ENCODE measurements at places on chromosomes 4 and X.

- peak; percentile 60 for DNase-seq
Measured at GRCh38 chr4:77156912-77157858, at the start of gene CCNG2. TSS of gene CCNG2 (plus strand) at chr4:77157207. CDS start at chr4:77158533, 1,326 bp downstream.

DNA sequence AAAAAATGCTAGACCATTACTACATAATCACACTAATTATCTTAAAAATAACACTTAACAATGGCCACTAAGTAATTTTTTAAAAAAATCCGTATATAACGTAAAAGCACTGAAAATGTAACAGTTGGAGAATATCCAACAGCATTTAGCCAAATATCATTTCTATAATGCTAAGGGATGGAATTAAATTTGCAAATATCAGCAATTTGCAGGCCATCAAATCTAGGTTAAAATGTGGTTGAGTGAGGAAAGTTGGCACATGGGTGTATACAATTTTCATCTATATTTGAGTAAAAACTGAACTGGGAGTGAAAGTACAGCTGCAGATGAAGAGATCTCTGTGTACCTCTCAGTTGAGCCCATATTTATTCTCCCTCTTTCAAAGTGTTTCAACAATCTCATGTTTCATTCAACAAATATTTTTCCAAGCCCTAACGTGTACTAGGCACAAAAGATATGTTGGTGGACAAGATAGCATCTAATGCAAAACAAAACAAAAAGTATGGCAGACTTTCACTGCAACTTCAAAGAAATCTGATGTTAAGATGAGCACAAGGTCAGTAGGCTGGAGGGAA lies 63.0 kb downstream of the MBNL3 start:
- no peak for DNase-seq

GRCh38 chrX:30870572-30870971 lies 18.5 kb downstream of the TAB3 start:
- DNase-seq = no peak

- DNase-seq = no peak
Measured at GRCh38 chr4:732911-733630, 27.4 kb downstream of the PCGF3 start.

- no peak for DNase-seq
Measured at GRCh38 chr4:101756181-101756580, 34.3 kb upstream of the BANK1 start.

DNA sequence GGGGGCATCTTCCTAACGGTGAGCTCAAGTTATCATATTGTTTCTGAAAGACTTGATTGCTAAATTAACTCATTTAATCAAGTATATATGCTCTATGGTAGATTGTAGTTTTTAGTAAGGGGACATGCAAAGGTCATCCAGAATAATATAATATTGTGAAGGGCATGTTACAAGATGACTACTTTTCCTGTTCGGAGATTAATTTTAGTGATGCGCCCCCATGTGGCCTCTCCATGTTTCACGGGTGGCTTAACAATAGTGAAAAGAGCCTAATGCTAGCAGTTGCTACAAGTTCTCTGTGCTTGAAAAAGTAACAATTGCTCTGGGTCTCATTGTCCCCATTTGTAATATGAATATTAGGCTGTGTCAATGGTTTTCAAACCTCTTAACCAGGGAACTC lies 12.2 kb downstream of the SMPX start:
- peak; percentile 28 for DNase-seq

DNA sequence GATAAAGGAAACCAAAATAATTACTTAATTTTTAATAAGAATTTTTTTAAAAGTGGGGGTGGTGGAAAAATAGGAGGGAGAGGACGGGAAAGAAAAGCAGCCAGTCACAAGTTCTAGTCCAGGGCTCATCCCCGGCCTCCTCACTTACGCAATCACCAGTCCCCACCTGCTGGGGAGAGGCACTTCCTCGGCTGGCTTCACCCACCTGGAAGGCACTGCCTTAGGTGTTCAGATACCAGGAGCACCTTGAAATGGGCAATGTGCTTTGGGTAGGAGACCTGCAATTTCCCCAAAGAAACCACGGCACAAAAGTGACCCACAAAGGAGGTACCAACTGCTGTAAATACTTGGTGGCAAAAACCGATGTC lies 23.8 kb downstream of the AFAP1 start:
- no peak for DNase-seq

GRCh38 chr4:88191404-88191803 lies 33.0 kb upstream of the ABCG2 start:
- DNase-seq = no peak

DNA sequence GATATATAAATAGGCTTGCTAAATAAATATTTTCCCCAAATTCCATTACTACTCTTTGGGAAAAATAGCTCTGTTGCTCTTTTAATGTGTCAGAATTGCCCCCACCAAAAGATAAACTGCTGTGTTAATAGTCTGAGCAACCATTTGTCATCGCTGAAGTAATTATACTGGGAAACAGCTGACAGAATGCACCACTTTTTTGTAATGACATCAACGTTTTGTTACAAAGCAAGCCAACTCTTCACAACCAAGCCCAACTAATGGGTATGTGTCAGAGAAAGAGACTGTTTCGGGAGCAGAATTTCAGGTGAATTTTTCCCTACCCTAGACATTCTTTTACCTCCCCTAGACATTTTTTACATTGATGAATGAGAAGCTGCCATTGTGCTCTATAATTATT lies 405.0 kb upstream of the MAGEB18 start:
- no peak for DNase-seq

- no peak for DNase-seq
Measured at GRCh38 chr4:185529413-185529812, 5.9 kb downstream of the PDLIM3 start.

DNA sequence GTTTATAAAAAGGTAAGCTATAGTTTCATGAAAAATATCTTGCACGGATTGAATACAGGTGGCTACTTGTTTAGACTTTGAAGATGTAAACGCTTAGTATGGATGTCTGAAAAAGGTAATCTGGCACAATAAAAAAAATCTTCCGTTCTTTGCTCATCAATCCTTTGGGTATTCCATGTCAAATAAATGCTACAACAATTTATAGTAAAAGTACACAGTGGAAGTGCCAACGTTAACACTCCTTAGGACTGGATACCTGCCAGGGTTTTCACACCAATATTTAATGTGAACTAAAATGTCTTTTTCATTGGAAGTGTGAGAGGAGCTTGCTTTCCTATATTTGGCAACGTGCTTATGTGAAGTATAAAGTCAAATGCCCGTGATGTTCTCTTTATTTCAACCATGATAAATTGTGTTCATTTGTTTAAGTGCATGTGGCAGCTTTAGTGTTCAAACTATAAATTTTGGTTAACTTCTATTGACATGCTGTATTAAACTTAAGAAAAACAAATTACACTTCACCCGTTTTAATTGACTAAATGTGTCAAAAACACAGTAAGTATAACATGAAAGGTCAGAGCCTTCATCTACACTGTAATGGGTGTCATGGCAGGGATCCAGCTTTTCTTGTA lies 121.7 kb upstream of the HAND2 start:
- DNase-seq = no peak

GRCh38 chr4:3747581-3747904 lies 18.6 kb upstream of the ADRA2C start:
- peak; percentile 51 for DNase-seq

- no peak for DNase-seq
Measured at GRCh38 chrX:41391606-41392005, 55.5 kb upstream of the NYX start.

GRCh38 chr4:23943478-23943877 lies 53.6 kb upstream of the PPARGC1A start:
- no peak for DNase-seq

- no peak for DNase-seq
Measured at GRCh38 chrX:148823986-148824385, 323.6 kb downstream of the AFF2 start.

DNA sequence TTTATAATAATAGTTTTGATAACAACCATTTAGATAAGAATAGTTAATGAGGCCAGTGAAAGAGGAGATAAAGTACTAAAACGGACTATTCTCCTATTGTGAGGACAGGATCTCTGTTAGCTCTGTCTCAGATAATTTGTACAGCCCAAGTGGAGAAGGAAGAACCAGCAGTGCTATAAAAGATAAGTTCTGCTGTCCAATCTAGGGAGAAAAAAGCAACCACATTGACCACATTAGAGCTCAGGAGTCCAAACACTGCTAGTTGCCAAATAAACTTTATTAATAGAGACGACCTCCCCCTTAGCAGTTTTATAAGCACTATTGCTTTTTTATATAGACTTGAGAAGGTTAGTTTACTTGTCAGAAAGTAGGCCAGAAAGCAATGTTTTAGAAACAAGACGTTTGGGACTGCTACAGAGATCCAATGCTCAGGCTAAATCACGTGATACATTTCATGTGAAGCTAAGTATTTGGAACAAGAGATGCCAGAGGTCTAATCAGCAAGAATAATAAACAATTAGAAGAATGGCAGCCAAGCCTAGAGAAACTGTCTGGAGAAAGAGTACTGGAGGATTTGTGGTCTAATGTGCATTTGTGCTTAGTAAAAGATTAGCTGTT lies 15.9 kb downstream of the IL15 start:
- DNase-seq = peak; percentile 11

- DNase-seq = no peak
Measured at GRCh38 chrX:9638871-9639270, 126.8 kb downstream of the GPR143 start.

DNA sequence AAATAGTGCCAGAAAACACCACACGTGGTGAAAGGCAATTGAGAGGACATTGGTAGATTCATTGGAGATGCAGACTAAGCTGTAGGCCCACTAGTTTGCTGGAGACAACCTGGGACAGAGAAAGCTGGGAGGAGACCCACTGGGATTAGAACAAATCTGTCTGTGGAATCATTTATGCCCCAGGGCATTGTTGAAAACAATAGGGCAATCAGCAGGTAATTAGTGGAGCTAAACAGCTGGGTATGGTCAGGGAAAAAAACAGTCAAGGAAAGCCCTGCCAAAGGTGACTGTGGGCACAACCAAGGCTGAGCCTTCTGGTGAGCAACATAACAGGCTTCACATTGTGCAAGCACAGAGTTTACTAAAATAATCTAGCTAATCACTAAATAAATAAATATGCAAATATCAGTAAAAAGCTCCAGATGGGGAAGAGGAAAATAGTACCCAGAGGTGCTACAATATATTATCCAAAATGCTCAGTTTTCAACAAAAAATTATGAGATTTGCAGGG lies 9.0 kb downstream of the TCEAL3 start:
- DNase-seq = no peak

DNA sequence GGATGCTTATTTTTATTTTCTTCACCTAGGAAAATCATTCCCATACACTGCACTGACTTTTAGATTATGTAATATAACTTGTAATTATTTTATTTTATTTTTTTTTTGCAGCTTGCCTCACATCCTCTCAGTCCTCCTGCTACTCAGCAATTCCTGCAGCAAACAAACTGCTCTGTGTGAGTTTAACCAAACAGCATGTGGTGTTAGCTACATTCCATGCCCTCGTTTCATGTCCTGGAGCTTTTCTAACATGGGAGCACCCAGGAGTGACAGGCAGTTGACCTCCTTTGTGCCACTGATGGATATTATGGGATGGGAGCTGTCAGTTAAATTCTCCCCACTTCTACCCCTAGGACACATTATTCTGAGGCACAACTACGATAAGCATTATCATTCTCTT lies 24.8 kb downstream of the CXCL1 start:
- DNase-seq = no peak

GRCh38 chrX:68936608-68937007 lies 107.8 kb downstream of the EFNB1 start:
- DNase-seq = no peak

GRCh38 chr4:177555007-177555574 lies 112.9 kb upstream of the AGA start:
- DNase-seq = peak; percentile 26

DNA sequence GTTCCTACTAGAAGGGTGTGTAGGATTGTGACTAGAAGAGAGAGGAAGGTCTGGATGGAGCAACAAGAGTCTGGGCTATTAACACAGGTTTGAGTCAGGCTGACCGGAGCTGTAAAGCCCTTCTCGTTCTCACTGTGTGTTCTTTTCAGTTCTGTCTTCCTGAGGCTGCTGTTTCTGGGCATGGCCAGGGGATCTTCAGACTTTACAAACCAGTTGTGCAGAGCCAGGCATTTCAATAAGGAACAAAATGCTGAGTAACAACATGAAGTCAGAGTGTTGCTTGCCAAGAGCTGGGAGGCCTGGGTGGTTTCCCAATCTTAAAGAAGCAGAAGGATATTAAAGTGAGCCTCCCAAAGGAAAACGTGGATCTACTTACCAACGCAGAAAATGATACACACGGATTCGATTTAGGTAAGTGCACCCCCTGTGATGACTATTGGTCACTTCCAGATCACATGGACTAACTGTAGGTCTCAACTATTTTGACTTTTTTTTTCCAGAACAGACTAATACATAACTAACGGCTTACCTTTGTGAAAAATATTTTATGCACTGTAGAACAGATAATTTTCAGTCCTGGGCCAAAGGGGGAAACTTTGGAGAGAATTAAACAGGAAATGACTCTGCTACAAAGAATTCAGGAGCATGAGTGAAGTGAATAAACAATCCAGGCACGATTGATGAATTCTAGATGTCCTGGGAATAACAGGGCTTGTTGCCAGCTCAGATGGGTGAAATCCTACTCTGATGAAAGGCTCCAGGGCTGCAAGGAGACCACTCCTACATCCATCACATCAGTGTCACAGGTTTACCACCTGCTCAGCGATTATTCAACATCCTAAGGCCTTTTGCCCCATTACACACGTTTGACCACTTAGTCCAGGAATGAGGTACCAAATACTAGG lies 94.5 kb downstream of the ANXA3 start:
- DNase-seq = no peak

GRCh38 chr4:91838181-91838861 lies 465.4 kb upstream of the GRID2 start:
- no peak for DNase-seq

GRCh38 chr4:82380831-82381230 lies 7.0 kb upstream of the HNRNPD start:
- DNase-seq = no peak

- DNase-seq = no peak
Measured at GRCh38 chr4:4269331-4269731, 20.6 kb downstream of the LYAR start.

GRCh38 chr4:7910952-7911578 lies 28.6 kb downstream of the AFAP1 start:
- no peak for DNase-seq

DNA sequence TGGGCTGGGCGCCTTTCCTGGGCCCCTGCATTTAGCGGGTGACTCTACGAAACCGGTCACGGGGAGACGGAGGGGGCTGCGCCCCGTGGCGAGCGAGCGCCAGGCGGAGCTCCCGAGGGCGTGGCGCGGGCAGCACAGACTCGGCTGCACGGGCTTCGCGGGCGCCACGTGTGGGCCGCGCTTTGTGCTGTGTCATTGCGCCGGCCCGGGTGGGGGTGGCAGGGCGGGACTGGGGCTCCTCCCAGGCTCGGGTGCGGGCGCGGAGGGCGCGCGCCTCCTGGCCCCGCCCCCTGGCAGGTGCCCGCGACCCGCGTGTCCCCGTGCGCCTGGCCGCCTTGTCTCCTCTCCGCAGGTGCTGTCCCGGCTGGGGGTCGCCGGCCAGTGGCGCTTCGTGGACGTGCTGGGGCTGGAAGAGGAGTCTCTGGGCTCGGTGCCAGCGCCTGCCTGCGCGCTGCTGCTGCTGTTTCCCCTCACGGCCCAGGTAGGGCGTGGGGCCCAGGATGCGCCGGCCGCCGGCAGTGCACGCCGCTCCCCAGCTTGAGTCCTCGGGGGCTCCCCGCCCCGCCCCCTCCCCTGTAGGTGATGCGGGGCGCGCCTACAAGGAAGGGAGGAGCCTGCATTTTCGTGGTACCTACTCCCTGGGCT lies 651 bp downstream of the UCHL1 start:
- DNase-seq = peak; percentile 30

- DNase-seq = no peak
Measured at GRCh38 chr4:117447925-117448324, 362.5 kb upstream of the TRAM1L1 start.

Measured in HEK293T (cell line).